ENCODE measurements at places on chromosomes 5 and 9.
A peak's percentile ranks its signal among the peaks of the same experiment; 100 is the strongest.

GRCh38 chr5:129378961-129379360, 81.1 kb upstream of the ADAMTS19 start:
- no peak for DNase-seq

DNA sequence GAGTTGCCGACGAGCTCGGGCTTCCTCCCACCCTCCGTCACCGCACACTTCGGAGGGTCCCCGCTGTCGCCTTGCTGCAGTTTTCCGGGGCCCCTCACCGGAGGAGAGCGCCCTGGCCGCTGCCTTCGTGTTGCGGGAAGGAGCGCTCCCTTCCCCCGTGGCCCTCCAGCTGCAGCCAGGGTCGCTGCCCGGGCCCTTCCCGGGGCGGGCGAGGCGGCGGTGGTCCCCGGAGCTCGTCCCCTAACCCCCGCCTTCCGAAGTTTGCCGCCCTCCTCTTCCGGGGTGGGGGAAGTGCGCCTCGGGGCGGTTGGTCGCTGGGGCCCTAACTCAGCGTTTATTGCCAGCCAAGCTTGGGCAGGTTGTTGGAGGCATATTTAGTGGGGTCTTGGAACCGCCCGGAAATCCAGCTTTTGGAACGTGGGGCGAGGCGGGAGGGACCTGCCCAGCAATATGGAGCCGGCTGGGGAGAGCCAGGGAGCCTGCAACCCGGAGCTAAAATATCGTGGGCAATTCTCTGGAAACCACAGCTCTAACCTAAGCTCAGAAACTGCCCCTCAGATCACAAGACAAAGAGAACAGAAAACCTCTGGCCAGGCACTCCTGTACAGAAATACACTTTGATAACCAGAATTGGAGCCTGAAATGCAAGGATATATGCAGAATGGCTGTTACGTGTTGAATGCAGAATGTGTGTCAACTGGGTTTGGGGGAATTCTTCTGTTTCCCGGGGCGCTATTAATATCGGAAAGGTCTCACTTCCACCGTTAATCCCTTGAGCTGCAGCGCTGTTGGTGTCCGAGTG, 890 bp downstream of the PIK3R1 start:
- peak; percentile 56 for DNase-seq

DNA sequence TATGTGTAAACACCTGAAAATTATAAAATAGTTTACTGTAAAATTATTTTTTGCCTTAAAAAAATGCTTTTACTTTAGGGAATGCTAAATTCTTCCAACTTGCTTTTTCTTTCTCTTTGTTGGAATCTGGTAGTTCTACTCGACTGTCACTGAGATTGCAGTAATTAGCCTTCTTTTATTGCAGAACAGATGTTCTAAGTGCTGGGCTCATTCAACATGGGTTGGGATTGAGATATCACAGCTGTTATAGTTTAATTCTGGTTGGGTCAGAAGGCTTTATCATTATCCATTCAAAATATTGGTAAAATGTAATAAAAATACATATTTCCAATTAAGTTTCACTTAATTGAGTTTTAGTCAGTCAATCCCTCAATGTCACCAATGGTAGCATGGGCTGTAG, 686.7 kb downstream of the CDH18 start:
- no peak for DNase-seq

- no peak for DNase-seq
These were observed 96.0 kb upstream of the RUFY1 start for GRCh38 chr5:179454356-179454755.

GRCh38 chr5:58268268-58268667, 191.6 kb downstream of the PLK2 start:
- DNase-seq, result no peak

- no peak for DNase-seq
These were observed 16.5 kb upstream of the ISCA1 start for GRCh38 chr9:86298873-86299272.

DNA sequence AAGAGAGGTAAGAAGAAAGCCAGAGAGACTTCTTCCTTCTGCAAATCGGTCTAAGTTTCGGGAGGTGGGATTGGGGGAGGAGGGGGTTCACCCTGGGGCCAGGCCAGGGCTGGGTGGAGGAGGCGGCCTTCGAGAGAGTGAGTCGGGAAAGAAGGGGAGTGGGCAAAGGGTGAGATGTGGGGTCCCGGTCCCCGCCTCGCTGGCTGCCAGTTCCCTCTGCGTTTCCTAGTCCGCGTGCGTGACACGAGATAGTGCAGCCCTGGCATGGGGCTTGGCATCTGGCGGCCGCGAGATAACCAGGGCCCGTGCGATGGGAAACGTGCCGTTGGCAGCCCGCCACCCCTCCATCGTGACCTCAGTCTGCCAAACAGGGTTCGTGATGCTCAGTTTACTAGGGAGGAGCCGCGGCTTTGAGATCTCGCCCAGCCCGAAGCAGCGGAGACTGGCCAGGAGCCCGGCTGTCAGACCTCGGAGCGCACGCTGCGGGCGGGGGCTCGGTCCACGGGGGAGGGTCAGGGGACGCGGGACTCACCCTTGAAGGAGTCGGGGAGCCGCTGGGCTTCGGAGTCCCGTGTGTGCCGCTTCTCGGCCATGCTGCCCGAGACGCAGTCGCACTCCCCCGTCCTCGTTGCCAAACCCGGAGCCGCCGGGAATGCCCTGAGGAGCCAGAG, at the start of gene STOM:
Gene STOM, minus strand, starts transcription at position 656 of the 671 bp plus-strand sequence. Its CDS starts 63 bp downstream, at position 593.
- DNase-seq, result no peak

DNA sequence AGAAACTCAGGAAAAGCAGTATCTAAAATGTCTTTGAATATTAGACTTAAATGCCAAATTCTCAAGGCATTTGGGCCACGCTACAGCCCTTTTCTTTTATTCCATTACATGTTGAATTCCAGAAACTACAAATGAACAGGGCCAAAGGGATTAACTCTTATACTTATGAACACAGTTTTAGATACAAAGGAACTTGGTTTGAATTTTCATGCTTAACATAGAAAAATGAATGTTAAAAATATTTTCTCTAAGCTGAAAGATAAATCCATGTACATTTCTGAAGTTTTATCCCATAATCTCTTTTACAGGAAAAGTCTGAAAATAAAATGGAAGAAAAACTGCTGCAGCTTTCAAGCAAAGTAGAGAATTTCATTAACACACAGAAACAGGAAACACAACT, 56.8 kb downstream of the FAM81B start:
- DNase-seq, result no peak

DNA sequence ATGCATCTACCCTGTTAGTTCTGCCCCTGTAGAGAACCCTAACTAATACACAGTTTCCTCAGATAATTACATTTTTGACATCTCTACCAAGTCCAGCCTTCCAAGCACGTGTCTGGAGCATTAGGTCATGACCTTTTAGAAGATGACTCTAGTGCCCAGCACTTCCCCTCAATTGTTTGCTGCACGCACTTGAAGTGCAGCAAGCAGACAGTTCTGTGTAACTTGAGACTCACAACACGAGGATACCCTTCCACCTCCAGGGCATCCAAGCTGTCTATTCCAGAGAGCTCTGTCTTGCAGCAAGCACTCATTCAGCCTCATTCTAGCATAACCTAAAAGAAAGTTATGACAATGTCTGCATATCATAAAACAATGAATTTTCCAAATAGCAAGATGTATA, 1410.5 kb upstream of the CDH18 start:
- no peak for DNase-seq

GRCh38 chr9:17651725-17652124, 72.9 kb downstream of the SH3GL2 start:
- DNase-seq, result no peak

DNA sequence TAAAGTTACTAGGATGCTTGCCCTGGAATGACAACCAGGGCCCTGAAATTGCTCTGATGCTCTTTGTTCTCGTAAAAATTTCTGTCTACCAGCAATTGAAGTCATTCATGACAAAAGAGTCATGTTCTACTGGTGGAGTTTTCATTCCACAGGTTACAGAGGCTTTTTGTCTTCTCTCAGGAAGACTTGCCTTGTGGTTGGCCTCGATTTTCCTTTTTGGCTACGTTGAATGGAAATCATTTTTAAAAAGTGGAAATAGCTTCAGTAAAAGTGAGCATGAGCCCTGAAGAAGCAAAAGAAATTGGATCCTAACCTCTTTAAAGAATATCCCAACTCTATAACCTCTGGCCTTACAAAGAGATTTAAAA, 255.2 kb downstream of the AOPEP start:
- DNase-seq, result no peak

DNA sequence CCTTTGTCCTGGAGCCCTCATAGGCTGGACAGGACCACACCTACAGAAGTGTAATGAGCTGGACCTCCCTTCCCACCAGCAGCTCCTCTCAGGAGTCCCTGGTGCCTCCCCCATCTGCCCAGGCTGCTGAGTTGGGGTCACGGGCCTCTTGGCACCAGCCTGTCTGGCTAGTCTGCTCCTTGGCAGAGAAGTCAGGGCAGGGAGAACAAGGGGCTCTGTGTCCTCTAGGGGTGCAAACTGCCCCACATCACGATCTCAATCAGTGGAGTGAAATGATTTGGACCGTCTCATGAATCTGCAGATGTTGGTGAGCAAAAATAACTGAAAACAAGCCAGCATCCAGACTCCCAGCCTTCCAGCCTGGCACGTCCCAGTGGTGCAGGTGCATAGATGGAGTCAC, 14.9 kb upstream of the GFPT2 start:
- no peak for DNase-seq

GRCh38 chr9:6917162-6917561, 159.4 kb downstream of the KDM4C start:
- DNase-seq, result no peak

DNA sequence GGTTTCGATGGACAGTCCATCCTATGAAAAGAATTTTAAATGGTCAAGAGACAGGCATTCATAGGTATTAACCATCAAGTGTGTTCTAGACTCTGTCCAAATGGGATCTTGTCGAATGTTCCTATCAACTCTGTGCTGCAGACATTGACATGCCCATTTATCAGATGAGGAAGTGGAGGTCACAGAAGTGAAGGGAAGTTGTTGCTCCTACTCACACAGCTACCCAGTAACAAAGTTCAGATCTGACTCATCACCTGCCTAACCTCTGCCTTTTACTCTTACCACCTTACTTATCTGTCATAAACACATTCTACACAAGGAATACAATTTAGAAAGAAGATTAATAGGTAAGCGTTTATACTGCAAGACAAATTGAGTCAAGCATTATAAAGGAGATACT, 426.2 kb upstream of the BRINP1 start:
- no peak for DNase-seq

DNA sequence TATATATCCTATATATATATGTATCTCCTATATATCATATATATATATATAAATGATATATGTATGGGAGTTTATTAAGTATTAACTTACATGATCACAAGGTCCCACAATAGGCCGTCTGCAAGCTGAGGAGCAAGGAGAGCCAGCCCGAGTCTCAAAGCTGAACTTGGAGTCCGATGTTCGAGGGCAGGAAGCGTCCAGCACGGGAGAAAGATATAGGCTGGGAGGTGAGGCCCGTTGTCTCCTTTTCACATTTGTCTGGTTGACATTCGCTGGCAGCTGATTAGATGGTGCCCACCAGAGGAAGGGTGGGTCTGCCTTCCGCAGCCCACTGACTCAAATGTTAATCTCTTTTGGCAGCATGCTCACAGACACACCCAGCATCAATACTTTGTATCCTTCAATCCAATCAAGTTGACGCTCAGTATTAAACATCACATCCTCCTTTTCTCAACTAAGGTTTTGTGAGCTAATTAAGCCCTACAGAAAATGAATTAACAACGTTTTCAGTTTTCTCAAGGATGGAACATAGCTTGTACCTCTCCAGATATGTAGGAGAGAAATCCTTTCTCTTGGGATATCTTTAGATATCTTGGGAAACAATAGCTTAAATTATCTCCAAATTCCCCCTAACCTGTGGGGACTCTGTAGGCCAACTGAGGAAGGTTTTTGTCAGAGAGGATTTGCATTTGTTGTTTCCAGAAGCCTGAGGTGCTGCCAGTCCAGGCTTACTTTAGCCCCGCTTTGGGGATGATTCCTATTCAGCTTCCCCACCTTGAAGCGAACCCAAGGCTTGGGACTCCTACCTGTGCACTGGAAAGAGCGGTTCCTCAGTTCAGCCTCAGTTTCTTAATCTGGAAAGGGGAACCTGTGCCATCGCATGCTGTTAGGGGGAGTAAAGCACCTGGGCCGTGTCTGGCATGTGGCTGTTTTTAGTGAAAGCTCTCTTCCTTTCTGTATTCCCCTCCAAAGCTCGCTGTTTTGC, 163.2 kb downstream of the CACNA1B start:
- DNase-seq, result no peak

- DNase-seq, result no peak
These were observed 22.3 kb downstream of the ZNF474 start for GRCh38 chr5:122151640-122152039.

- no peak for DNase-seq
These were observed 71.5 kb downstream of the MACROH2A1 start for GRCh38 chr5:135327429-135328127.

DNA sequence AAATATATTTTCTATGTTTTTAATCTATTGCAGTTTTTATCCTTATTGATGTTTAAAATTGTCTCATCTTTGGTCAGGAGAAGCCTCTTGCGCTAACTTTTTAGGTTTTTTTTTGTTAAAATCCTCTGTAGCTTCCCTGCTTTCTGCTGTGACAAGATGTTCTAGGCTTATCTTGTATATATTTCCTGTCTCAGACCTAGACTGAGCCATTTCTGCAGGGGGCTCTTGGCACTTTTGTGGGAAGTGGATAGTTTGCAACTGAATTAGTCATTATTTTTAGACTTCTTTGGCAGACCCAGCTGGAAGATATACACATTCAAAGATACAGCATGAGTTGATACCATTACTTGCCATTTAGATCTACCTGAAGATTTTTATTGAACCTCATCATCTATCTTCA, 28.8 kb downstream of the TCERG1 start:
- DNase-seq, result no peak

GRCh38 chr5:12861886-12862654, 957.8 kb upstream of the CTNND2 start:
- no peak for DNase-seq

- DNase-seq, result peak; percentile 94
These were observed 24.7 kb downstream of the POU4F3 start for GRCh38 chr5:146363161-146363874.

DNA sequence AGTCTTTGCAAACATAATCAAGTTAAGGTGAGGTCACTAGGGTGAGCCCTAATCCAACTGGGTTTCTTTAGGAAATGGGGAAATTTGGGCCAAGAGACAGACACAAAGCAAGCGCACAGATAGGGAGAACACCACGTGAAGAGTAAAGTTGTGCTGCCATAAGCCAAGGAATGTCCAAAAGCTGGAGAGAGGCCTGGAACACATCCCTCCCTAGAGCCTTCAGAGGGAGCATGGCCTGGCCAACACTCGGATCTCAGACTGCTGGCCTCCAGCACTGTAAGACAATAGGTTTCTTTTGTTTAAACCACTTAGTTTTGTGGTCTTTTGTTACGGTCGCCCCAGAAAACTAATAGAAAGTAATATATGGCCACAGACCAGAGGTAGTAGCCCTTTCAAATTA, 8.1 kb upstream of the ROR2 start:
- DNase-seq, result no peak

- DNase-seq, result no peak
These were observed 3.5 kb downstream of the DNLZ start for GRCh38 chr9:136359774-136360718.

- DNase-seq, result no peak
These were observed 47.8 kb upstream of the INSYN2B start for GRCh38 chr5:170028124-170028523.

GRCh38 chr5:61735531-61735930, 403.5 kb downstream of the ZSWIM6 start:
- DNase-seq, result no peak

- no peak for DNase-seq
These were observed 30.5 kb upstream of the SPZ1 start for GRCh38 chr5:80289320-80289719.

- no peak for DNase-seq
These were observed 157.5 kb downstream of the DMRT2 start for GRCh38 chr9:1207686-1208085.
